ENCODE measurements at places on chromosomes 6 and 20.
A peak's percentile ranks its signal among the peaks of the same experiment; 100 is the strongest.

GRCh38 chr6:15254070-15254975, 8.5 kb downstream of the JARID2 start:
- DNase-seq = peak; percentile 14

- DNase-seq = peak; percentile 25
Measured at GRCh38 chr20:13105864-13106457, 97.2 kb downstream of the SPTLC3 start.

- no peak for DNase-seq
Measured at GRCh38 chr20:57385940-57386339, 5.3 kb upstream of the RBM38 start.

GRCh38 chr6:113019176-113019575, 672.0 kb downstream of the RFPL4B start:
- no peak for DNase-seq

DNA sequence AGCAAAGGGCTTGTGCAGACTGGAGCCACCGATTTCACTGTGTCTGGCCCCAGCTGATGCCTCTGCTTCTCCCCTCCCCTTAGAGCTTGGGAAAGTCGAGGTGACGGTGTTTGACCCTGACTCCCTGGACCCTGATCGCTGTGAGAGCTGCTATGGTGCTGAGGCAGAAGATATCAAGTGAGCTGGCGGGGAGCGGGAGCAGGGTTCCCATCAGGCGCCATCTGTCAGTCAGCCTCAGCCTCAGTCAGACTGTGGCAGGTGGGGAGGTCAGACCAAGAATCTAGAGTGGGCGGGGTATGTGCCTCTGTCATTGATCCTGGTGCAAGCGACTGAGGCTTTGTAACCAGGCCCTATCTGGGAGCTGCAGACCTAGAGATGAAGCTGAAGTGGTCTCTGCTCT, 5.5 kb downstream of the ERGIC3 start:
- no peak for DNase-seq

DNA sequence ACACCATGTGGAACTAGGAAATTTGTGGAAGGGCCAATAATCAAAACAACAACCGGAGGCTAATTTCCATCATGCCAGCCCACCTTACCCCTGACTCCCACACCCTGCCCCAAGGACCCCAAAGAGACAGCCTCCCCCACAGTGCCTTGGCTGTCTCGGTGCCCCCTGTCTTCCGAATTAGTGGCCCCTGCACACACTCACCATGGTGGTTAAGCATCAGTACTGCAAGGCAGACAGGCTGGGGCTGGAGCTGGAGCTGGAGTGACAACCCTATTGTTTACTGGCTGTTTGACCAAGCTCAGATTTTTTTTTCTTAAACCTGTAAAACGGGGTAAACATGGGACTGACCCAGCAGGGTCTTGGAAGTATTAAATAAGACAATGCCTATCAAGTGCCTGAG, 238.0 kb downstream of the TFAP2C start:
- DNase-seq = no peak

DNA sequence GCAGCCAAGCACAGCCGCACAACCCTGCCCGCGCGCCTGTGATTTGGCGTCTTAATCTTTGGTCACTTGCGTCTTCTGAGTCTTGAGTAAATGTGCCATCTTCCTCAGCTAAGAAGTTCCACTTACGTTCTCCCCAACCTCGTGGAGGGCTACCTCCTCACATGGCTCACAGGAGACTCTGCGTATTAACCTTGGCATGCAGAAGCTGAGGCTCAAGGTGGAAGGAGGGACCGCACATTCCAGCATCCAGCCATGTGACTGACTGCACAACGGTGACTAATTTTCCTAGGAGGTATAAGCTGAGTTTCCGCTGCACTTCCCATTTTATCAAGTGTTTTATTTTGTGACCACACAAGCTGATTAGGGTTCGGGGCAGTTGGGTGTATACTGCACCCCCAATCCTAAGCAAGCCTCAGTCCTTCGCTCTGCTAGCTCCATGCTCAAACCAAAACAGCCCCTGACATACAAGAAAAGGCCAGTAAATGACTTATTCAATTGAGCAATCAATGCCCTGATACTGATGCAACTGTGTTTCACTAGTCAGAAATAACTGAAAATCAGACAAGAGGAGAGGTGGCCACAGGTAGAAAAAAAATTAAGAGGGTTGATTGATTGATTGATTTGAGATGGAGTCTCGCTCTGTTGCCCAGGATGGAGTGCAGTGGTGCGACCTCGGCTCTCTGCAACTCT, 7.0 kb downstream of the BEND3 start:
- no peak for DNase-seq

GRCh38 chr6:76466286-76466685, 393.8 kb upstream of the IMPG1 start:
- no peak for DNase-seq

DNA sequence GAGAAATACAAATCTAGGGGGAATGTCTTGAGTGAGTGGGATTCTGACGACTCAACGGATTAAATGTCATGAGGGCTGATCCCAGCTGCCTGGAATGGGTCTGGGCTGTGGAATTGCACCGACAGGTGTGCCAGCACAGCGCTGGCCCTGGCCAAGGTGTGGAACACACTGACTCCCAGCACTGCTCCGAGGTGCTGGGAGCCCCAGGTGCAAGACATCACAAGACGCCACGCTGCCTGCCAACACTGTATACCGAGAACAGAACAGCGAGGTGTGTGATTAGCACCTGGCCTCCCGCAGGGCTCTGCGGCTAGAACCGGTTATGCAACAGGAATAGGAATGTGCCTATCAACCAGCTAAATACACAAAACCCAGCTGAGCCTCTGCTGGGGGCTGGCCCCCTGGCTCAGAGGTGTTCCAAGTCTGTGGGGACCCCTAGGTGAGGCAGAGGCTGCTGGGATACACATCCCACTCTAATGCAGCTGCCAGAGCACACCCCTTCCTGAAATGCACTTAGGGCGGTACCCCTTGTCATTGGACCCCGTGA, 24.8 kb upstream of the APMAP start:
- no peak for DNase-seq

GRCh38 chr6:166268431-166268830, 39.8 kb downstream of the PRR18 start:
- DNase-seq = no peak

- no peak for DNase-seq
Measured at GRCh38 chr6:6920114-6920986, 187.4 kb upstream of the RREB1 start.

DNA sequence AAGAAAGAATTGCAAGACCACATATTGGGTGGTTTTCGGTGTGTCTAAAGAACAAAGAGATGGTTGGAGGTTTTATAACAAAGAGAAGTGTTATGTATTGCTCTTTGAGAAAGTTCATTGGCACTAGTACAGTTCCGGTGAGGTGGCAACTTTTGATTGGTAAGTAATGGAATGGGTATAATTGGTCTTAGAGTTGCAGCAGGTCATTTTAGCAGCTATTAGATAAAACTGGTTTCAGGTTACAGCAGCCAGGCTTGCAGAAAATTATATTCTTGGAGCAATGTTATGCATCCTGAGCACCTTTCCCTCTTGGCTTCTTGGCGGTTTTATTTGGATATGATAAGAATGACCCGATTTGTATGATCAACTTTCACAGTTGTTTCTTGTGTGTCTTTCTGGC, 12.3 kb upstream of the SSTR4 start:
- DNase-seq = peak; percentile 50

- no peak for DNase-seq
Measured at GRCh38 chr20:31747640-31748039, 8.6 kb downstream of the TPX2 start.

DNA sequence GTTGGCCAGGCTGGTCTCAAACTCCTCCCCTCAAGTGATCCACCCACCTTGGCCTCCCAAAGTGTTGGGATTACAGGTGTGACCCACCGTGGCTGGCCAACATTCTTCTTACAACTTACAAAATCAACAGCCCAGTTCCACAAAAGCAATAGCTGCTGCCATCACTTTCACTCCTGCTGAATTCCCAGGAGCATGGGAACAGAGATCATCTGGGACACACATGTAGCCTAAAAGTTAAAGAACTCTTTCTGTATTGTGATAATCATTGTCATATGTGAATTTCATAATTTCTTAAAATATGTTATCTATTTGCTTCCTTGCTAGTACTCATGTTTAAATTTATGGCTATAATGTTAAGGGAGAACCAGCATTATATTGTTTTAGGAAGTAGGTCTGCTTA, 51.7 kb downstream of the NCOA6 start:
- no peak for DNase-seq

GRCh38 chr6:84177241-84177640, 50.2 kb downstream of the CEP162 start:
- DNase-seq = no peak

DNA sequence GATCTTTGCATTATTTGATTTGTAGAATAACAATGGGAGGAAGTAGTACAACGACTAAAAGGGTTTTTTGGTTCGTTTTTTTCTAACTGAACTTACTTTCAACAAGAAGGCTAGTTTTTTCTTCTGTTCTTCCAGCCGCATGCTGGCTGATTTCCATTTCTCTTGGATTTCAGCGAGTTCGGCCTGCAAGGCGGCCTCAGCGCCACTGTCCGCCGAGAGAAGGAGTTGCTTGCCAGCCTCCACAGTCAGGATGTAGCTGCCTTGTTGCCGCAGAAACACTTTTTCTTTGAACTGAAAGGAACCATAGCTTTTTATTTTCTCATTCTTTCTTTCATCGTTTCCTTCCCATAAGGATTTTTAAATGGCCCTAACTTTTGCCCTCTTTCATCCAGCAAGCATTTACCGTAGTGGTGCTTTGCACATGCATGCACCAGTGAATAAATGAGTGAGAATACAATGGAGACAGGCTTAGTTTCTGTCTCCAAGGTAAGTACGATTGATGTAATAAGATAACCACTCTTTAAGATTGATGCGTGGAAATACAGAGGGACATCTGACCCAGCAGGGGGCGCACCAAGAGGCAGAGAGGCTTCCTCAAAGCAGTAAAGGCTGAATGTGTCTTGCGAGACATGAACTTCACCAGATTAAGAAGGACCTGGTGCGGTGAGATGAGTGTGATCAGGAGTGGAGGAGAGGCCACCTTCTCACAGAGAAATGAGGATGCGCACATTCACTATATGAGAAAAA, 398.8 kb downstream of the ESR1 start:
- DNase-seq = peak; percentile 15

DNA sequence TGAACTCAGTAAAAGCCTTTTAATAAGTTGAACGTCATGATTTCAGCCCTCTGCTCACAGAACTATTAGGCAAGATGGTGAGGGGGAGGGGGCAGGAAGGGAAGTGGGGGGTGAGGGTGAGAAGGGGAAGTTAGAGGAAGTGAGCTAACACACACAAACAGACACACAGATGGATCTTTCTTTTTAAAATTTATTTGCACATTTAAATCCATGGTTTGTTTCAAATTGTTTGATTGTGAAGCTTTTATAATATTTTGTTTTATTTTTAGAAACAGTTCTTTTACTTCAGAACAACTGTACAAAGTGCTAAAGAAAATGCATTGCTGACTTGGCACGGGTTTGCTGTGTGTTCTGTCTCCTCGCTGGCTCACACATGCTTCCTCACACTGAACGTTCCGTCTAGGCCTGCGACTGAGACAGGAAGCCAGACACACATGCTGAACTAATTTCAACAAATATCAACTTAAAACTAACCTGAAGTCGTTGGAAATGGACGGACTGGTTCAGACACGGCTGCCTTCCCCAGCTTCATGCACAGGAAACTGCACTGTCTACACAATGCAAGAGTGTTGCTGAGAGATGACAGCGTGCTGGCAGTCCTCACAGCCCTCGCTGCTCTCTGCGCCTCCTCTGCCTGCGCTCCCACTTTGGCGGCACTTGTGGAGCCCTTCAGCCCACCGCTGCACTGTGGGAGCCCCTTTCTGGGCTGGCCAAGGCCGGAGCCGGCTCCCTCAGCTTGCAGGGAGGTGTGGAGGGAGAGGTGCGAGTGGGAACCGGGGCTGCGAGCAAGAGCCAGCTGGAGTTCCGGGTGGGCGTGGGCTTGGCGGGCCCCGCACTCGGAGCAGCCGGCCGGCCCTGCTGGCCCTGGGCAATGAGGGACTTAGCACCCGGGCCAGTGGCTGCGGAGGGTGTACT, 8.1 kb upstream of the ZBP1 start:
- no peak for DNase-seq

DNA sequence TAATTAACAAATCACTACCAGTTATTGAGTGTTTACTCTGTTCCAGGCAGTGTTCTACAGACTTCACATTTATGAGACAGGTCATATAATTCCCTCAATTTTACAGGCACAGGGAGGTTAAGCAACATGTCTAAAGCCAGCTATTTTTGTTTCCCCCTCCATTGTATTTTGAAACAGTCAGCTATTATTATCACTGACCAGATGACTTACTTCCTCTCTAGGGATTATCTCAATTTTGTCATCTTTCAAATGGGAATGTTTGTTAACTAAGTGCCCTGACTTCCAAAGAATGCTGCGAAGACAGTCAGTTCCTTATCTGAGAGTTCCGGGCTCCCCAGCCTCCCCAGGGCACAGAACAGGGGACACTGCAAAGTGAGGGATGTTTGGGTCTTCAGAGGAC, 5.6 kb upstream of the CNPY3 start:
- no peak for DNase-seq

- no peak for DNase-seq
Measured at GRCh38 chr6:50713226-50713625, at the start of gene TFAP2D. Gene TFAP2D, plus strand, starts transcription at chr6:50713526. Its CDS starts 530 bp downstream, at chr6:50714056.

All from H4 (cell line).